ENCODE measurements at places on chromosomes 1 and 21.

- DNase-seq, result no peak
Observed at GRCh38 chr1:20666804-20667203, 5.6 kb upstream of the DDOST start.

DNA sequence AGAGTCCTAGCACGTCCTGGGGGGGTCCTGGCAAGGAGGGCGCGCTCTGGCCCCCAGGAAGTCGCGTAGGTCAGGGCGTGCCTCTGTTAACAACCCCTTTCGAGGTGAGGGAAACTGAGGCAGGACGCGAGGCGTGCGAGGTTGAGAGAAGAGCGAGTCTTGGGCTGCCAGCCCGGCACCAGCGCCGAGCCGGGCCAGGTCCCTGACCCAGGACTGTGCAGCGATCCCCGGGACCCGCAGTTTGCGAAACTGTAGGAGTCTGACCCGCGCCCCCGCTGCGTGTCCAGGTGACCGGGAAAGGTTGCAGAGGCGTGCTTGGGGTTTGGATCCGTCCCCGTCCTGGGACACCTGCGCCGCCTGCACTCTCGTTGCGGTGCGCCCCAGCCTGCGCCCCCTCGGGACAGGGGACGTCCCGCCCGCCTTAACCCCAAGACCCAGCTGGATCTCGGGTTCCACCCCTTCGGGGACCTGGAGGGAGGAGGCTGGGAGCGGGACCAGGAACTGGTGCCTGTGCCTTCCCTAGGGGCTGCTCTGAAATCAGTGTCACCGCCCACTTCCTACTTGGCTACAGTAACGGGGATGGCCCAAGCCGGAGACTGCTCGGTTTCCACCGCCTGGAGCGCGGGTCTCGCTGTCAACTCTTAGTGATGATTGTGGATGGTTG, 493 bp downstream of the DISC1 start:
- DNase-seq, result no peak

- DNase-seq, result peak; percentile 83
Observed at GRCh38 chr1:181105134-181106021, 16.9 kb downstream of the IER5 start.

- DNase-seq, result no peak
Observed at GRCh38 chr1:17292299-17293160, 15.5 kb upstream of the PADI4 start.

DNA sequence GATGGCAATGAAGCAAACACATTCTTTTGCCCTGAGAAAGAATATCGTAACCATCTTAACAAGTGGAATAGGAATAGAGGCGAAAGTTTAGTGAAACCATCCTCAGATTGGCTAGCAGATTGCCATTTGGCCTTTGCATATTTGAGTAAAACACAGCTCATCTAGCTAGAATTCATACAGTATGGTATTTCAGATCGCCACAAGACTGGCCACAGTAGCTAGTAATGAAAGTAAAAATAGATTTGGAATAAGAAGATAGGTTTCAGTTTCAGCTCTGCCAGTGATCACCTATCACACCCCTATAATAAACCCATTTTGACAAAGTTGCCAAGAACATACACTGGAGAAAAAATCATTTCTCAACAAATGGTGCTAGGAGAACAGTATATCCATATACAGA, 294.9 kb downstream of the LRRIQ3 start:
- DNase-seq, result no peak

GRCh38 chr1:59308839-59309238, 11.9 kb downstream of the FGGY start:
- DNase-seq, result no peak

- no peak for DNase-seq
Observed at GRCh38 chr1:56539520-56539931, 39.8 kb downstream of the PLPP3 start.

GRCh38 chr1:229296541-229296941, 25.6 kb downstream of the RAB4A start:
- DNase-seq, result no peak

DNA sequence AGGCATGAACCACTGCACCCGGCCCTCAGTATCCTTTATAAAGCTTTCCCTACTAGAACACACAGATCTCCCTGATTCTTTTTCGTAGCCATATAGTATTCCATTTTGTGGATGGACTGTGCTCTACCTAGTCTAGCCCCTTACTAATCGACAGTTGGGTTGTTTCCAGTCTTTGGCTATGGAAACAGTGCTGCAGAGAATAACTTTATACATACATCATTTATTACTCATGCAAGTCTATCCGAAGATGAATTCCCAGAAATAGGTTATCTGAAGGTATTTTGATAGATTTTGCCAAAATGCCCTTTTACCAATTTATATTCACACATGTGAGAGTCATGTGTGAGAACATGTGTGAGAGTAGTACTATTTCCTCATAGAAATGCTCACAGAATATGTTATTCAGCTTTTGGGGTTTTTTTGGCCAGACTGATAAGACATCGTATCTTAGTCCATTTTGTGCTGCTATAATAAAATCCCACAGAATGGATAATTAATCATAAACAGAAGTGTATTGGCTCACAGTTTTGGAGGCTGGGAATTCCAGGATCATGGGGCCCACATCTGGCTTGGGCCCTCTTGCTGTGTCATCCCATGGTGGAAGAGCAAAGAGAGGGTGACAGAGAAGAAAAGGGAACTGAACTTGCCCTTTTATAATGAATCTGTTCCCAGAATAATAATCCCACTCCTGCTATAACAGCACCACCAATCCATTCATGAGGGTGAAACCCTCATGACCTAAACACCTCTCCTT, 17.3 kb upstream of the FGR start:
- no peak for DNase-seq

DNA sequence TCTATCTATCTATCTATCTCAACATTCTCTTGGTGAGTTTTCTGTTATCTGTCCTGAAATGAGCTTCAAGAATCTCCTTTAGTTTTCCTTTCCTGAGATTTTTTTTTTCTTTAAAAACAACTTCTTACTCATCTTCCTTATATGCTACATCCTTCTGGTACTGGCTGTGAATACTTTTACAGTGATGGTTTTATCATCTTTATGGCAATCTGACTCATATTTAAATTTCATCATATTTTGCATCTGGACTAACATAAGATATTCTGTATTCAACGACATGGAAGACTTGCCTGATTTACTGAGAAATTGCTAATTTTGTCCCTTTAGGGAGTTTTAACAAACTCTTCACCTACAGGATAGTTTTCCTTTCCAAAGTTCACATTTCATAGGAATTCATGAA, 33.0 kb downstream of the PDE4B start:
- no peak for DNase-seq

DNA sequence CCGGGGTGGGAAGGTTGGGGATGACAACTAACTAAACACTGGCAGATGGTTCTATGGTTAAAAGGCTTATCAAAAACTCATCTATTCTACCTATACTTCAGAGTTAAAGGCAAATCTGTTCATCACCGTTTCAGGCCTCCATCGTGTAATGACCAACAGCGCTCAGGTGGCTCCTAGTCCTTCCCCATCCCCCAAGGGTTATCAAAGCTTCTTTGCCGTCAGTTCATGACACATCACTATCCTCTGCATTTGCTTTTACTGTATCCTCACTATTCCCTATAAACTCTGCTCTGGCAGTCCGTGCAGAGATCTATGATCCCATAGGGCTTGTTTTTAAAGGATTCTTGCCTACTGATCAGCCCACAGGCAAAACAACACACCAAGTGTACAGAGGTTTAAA, 8.2 kb downstream of the HMGN1 start:
- no peak for DNase-seq
